ENCODE measurements at places on chromosomes 7 and 10. TPM values are rescaled to one million over a fixed set of nuclear protein-coding genes. Genes with fewer than 3 reads are reported as not detected.

DNA sequence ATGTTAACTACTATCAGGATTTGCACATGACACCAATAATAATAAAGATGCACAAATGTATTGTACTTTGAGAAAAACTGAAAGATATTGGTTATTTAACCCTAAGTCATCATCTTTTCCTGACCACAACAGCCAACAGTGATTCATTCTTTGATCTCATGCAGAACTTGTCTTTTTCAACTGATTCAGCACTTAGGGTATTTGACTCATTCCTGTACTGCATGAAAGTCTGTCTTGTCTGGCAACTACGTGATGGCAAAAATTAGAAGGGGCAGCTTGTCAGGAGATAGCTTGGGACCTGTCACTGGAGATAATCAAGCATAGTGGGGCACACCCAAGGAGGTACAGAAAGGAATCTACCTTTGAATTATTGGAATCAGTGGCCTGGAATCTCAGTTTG, 77.8 kb upstream of the LRRC17 start:
- H3K4me3 ChIP-seq = no peak overlapping the region
- H3K36me3 ChIP-seq = no peaks in the 10 kb centered on the region
- H3K27ac ChIP-seq = no peak overlapping the region
- H3K4me1 ChIP-seq = peaks cover 6% of the 10 kb centered on the region
- H3K27me3 ChIP-seq = no peaks in the 10 kb centered on the region

Gene DMBT1
- total RNA-seq = 0.15 TPM

DNA sequence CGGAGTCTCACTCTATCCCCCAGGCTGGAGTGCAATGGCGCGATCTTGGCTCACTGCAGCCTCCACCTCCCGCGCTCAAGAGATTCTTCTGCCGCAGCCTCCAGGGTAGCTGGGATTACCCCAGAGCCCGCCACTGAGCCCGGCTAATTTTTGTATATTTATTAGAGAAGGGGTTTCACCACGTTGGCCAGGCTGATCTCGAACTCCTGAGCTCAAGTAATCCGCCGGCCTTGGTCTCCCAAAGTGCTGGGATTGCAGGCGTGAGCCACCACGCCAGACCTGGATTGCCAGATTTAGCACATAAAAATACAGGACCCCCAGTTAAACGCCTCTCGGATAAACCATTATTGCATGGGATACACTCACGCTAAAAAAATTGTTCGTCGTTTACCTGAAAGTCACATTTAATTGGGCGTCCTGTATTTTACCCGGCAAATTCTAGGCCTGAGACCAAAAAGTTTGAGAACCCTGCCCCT, 375 bp upstream of the GATAD1 start:
- DNase-seq = no peak
- peak overlapping the region; percentile 98 for H3K4me3 ChIP-seq
- H3K4me1 ChIP-seq = peaks cover 1% of the 10 kb centered on the region
- no peaks in the 10 kb centered on the region for H3K27me3 ChIP-seq
- no peak overlapping the region for H3K27ac ChIP-seq

GRCh38 chr7:2821842-2822507, 22.1 kb downstream of the GNA12 start:
- H3K4me1 ChIP-seq = peaks cover 40% of the 10 kb centered on the region
- H3K27me3 ChIP-seq = no peaks in the 10 kb centered on the region
- no peaks in the 10 kb centered on the region for H3K36me3 ChIP-seq
- no peak overlapping the region for H3K27ac ChIP-seq
- no peak for DNase-seq

- peaks cover 2% of the 10 kb centered on the region for H3K4me1 ChIP-seq
- no peak overlapping the region for H3K27ac ChIP-seq
- DNase-seq = no peak
- no peak overlapping the region for H3K4me3 ChIP-seq
- no peaks in the 10 kb centered on the region for H3K27me3 ChIP-seq
Observed at GRCh38 chr10:11302181-11302580, 284.5 kb downstream of the CELF2 start.

DNA sequence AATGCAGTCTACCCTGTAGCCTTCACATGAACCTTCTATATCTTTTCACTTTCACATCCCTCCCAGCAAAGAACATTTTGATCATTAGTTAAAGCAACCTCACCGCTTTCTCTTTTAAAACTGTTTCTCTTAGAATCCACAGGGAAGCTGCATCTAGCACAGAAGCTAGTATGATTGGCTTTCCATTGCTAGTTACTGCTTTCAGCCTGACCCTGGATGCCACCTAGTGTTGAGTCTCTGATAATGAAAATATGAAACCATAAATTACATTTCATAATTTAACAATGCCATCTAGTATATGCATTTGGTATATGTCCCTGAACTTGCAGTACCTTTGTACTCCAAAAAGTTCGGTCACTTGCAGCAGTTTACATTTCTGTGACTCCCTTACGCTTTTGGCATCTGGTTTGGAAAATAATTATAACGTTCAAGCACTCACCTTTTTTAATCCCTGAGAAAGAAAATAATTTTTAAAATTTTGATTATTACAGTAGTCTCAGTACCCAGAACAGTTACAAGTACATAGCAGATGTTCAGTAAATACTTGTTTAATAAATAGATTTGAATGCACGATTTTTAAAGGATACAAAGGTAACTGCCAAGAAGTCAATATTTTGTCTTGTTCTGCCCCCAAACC, 22.7 kb downstream of the CISD1 start:
- H3K27ac ChIP-seq = no peak overlapping the region
- no peaks in the 10 kb centered on the region for H3K36me3 ChIP-seq
- no peak for DNase-seq
- no peaks in the 10 kb centered on the region for H3K4me1 ChIP-seq
- H3K27me3 ChIP-seq = no peaks in the 10 kb centered on the region

GRCh38 chr10:113496111-113497109, 56.4 kb upstream of the HABP2 start:
- no peak overlapping the region for H3K4me3 ChIP-seq
- peaks cover 24% of the 10 kb centered on the region for H3K4me1 ChIP-seq
- no peak overlapping the region for H3K27ac ChIP-seq
- H3K27me3 ChIP-seq = no peaks in the 10 kb centered on the region

- no peaks in the 10 kb centered on the region for H3K4me1 ChIP-seq
- H3K4me3 ChIP-seq = no peak overlapping the region
- no peaks in the 10 kb centered on the region for H3K36me3 ChIP-seq
- H3K27ac ChIP-seq = no peak overlapping the region
- H3K27me3 ChIP-seq = no peaks in the 10 kb centered on the region
- DNase-seq = no peak
Observed at GRCh38 chr10:132809232-132810140, 23.5 kb upstream of the NKX6-2 start.

DNA sequence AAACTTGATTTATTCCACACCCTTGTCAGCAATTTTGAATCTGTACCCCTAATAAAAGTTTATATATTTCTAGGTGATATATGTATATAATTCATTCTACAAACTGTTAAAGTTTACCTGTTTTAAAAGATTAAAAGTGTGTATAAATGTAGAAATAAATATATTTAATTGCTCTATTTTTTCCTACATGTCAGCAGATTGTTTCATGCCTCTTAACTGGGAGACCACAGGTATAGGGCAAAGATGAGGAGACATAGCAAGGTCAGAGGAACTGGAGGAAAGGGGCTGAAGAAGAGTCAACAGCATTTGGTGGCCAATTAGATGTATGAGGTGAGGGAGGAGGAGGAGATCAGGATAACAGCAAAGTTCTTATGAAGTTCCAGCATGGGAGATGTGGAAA, 109.8 kb downstream of the GLCCI1 start:
- H3K4me1 ChIP-seq = no peaks in the 10 kb centered on the region
- H3K4me3 ChIP-seq = no peak overlapping the region
- no peaks in the 10 kb centered on the region for H3K27me3 ChIP-seq

DNA sequence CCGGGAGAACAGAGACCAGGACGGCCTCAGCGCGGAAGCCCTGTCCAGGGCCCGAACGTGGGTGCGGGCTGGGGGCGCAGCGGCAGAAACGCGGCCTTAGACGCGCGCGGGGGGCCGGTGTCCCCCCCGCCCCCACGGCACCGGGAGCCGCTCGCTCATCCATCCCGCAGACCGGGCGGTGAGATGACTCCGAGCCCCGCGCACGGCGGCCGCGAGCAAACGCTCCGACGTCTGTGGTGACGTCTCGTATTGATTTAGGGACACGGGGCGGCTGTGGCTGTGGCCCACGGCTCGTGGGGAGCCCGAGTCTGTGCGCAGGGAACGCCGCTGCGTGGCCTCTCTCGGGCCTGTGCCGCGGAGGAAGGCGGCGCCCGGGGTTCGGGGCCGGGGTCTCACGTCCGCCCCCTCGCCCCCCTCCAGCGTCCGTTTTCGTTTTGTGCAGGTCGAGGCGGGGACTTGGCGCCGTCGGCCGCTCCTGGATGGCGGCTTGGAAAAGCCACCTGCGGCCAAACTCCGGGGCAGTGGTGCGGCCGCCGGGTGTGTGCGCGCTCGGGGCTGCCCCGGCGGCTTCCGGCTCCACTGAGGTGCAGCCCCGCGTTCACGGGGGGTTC, 1.0 kb upstream of the NKX6-2 start:
- no peak for DNase-seq
- H3K36me3 ChIP-seq = no peaks in the 10 kb centered on the region

GRCh38 chr10:29827512-29827911, 192.7 kb upstream of the SVIL start:
- H3K27me3 ChIP-seq = no peaks in the 10 kb centered on the region
- no peak overlapping the region for H3K4me3 ChIP-seq
- H3K27ac ChIP-seq = no peak overlapping the region
- no peak for DNase-seq
- H3K4me1 ChIP-seq = peaks cover 2% of the 10 kb centered on the region
- no peaks in the 10 kb centered on the region for H3K36me3 ChIP-seq

Gene FGFR2
- total RNA-seq = 39.5 TPM

Gene H2BK1
- total RNA-seq = 1.3 TPM

DNA sequence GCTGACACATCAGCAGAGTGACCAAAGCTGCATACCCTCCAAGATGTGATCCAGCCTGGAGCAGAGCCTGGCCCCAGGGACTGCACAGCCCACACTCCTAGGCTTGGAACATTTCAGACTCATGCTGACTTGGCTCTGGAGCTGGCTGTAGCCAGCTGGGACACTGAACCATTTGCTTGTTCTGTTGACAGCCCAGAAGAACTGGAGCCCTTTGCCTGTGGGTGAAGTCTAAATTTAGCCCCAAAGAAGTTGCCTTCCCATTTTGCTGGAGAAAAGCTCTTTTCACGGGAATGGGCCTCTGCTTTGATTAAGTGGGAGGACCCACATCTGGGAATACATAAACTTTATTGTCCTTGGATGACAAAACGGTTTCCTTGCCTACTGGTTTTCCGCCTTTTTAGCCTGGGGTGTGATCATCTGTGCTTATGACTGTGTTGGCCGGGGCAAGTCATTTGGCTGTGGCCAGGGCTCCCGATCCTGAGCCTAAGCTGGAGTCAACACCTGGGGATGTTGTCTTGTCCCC, 186.2 kb upstream of the BMPER start:
- H3K27me3 ChIP-seq = no peaks in the 10 kb centered on the region
- DNase-seq = no peak
- no peak overlapping the region for H3K4me3 ChIP-seq
- H3K36me3 ChIP-seq = no peaks in the 10 kb centered on the region
- no peak overlapping the region for H3K27ac ChIP-seq

GRCh38 chr10:47354165-47354564, 6.0 kb downstream of the RBP3 start:
- no peak overlapping the region for H3K4me3 ChIP-seq
- no peaks in the 10 kb centered on the region for H3K4me1 ChIP-seq
- H3K27me3 ChIP-seq = no peaks in the 10 kb centered on the region
- no peaks in the 10 kb centered on the region for H3K36me3 ChIP-seq
- DNase-seq = no peak

Gene SPDYE16
- total RNA-seq = 0.62 TPM

DNA sequence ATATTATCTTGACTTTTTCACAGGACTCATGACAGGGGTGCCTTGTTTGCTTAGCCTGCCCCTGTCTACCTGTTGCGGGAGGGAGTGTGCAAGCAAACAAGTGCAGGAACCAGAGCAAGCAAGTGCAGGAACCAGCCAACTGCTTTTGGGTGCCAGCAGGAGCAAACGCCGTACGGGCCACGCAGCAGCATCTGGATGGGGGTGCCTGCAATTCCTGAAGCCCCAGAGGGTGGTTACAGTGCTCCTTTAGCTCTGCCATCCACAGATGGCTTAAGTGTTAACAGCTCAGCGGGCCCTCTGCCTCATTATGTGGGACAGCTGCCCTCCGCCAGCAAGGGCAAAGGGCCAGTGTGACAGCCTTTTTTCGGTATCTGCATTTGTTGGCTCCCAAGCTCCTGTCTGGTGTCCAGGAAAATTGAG, 83.5 kb downstream of the MICU1 start:
- no peaks in the 10 kb centered on the region for H3K36me3 ChIP-seq
- H3K4me3 ChIP-seq = no peak overlapping the region
- no peaks in the 10 kb centered on the region for H3K27me3 ChIP-seq
- H3K27ac ChIP-seq = no peak overlapping the region

Gene C7orf33
- not detected for total RNA-seq

Gene PYROXD2
- 10.3 TPM for total RNA-seq

GRCh38 chr10:9211228-9211627, 1156.7 kb downstream of the GATA3 start:
- no peaks in the 10 kb centered on the region for H3K27me3 ChIP-seq
- no peaks in the 10 kb centered on the region for H3K36me3 ChIP-seq
- no peaks in the 10 kb centered on the region for H3K4me1 ChIP-seq

- no peak for DNase-seq
- no peaks in the 10 kb centered on the region for H3K4me1 ChIP-seq
- no peak overlapping the region for H3K4me3 ChIP-seq
- no peaks in the 10 kb centered on the region for H3K27me3 ChIP-seq
- H3K27ac ChIP-seq = no peak overlapping the region
Observed at GRCh38 chr10:100130831-100131230, 49.2 kb upstream of the CPN1 start.

DNA sequence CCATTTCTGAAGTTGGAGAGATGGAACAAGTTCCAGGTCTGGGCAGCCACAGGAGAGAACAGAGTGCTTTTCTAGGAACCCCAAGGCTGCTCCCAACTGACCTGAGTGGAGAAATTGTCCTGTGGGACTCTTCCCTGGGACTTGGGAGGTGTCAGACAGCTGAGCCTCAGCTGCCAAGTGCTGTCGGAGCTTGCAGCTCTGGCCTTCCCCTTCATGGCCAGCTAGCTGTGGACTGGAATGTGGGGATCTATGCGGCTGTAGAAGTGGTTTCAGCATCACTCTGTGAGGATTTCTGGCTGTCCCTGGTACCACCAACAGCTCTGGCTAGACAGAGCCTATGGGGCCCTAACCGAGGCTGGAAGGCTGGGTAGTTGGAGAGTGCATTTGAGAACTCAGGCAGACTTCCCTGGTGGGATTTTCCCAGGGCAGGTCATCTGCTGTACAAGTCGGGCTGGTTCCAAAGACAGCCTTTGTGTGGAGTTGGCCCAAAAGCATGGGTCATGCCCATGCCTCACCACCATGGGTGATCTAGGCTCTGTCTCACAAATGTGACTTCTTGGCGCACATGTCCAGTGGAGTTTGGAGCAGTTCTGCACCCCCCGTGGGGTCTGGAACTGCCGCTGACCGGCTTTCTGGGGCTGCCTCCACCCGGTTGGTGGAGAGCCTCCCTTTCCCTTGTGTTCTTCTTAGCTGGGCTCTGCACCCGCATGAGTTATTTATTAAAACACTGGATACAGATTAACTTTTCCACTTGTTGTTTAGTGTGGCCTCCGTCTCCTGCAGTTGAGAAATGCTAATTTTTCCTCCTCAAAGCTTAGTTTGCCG, 10.9 kb downstream of the SUFU start:
- no peak overlapping the region for H3K27ac ChIP-seq
- no peaks in the 10 kb centered on the region for H3K27me3 ChIP-seq
- H3K4me1 ChIP-seq = no peaks in the 10 kb centered on the region
